ENCODE measurements at places on chromosomes 1 and 21.
A peak's percentile ranks its signal among the peaks of the same experiment; 100 is the strongest.

DNA sequence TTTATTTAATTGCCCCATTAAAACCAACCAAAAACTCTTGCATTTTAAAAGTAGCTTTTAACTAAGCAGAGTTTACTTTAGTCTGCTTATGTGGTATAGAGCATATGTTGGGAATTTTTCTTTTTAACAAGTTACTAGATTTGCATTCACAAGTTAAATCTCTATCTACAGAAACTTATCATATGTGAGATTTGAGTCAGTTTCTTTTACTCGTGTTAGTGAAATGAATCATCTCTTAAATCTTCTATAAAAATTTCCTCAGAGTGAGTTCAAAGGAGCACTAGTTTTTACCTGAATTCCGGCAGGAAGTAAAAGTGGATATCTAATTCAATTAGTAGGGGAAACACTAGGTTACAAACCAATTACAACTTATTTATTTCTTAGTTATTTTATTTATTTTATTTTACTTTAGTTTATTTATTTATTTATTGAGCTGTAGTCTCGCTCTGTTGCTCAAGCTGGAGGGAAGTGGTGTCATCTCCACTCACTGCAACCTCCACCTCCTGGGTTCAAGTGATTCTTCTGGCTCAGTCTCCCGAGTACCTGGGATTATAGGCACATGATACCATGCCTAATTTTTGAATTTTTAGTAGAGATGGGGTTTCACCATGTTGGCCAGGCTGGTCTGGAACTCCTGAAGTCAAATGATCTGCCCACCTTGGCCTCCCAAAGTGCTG lies 1609.6 kb upstream of the B3GALT2 start:
- DNase-seq: no peak

DNA sequence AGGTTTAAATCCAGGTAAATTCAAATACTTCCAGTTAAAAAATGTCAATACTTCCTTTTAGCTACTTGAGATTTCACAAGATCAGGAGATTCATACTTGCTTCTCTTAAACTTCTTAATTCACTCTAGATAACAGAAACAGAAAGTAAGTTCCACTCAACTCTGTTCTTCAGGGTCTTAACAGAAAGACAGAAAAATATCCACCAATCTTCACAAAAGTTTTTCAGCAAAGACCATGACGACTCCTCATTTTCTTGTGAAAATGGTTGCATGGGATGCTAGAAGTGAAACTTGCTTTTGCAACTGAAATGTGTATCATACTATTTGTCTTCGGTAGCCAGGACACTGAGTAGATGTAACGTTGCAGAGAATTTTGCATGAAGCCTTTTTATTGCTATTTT lies 12.3 kb upstream of the LRRC8C start:
- DNase-seq: no peak

GRCh38 chr1:944341-945325 lies 14.4 kb downstream of the NOC2L start:
- DNase-seq: no peak

- peak; percentile 88 for DNase-seq
These were observed 2.7 kb downstream of the SH2D2A start for GRCh38 chr1:156813750-156814570.

DNA sequence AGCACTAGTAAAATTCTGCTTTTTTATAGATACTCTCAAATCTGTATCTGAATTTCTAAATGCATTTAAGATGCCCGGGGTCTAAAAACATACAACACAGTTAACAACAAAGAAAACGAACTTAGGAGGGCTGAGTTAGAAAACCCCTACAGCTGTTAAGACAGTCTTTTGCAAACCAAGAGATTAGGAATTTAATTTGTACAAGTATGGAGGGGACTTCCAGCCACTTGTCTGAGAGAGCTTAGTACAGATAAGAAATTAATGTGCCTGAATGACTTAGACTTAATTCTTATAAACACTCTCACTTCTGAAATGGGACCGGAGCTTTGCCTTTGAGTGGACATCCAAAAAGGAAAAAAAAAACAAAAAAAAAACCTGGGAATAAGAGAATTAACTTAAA lies 61.6 kb downstream of the SMYD3 start:
- no peak for DNase-seq

GRCh38 chr1:230031131-230031530 lies 35.9 kb upstream of the GALNT2 start:
- no peak for DNase-seq

DNA sequence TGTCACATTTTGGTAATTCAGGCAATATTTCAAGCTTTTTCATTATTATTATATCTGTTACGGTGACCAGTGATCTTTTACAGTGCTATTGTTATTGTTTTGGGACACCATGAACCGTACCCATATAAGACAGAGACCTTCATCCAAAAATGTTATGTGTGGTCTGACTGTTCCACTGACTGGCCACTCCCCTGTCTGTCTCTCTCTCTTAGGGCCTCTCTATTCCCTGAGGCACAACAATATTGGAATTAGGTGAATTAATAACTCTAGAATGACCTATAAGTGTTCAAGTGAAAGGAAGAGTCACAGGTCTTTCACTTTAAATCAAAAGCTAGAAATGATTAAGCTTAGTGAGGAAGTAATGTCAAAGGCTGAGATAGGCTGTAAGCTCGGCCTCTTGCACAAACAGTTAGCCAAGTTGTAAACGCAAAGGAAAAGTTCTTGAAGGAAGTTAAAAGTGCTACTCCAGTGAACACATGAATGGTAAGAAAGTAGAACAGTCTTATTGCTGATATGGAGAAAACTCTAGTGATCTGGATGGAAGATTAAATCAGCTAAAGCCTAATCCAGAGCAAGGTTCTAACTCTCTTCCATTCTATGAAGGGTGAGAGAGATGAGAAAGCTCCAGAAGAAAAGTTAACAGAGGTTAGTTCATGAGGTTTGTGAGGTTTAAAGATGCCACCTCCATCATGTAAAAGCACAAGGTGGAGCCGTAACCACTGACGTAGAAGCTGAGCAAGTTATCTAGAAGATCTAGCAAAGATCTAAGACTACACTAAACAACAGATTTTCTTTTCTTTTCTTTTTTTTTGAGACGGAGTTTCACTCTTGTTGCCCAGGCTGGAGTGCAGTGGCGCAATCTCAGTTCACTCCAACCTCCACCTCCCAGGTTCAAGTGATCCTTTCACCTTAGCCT lies 19.7 kb upstream of the DIPK1A start:
- peak; percentile 91 for DNase-seq

GRCh38 chr1:32651461-32652073 lies 559 bp downstream of the RBBP4 start:
- no peak for DNase-seq

DNA sequence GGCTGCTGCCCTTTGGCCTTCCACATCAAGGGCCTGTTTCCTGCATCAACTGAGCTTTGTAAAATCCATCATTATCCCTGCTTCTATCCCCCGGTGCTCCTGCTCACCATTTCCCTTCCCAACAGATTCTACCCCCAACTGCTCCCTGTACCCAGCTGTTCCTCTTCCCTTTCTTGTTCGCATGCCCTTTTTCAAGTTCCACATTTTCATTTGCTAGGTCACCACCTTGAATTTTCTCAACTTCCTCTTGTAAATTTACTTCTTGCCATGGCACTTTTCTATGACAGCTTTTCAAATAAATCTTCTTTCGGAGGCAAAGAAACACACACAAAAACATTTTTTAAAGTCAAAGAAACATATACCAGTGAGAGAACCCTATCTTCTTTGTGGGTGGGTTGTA lies 330.5 kb upstream of the ADGRL2 start:
- no peak for DNase-seq

DNA sequence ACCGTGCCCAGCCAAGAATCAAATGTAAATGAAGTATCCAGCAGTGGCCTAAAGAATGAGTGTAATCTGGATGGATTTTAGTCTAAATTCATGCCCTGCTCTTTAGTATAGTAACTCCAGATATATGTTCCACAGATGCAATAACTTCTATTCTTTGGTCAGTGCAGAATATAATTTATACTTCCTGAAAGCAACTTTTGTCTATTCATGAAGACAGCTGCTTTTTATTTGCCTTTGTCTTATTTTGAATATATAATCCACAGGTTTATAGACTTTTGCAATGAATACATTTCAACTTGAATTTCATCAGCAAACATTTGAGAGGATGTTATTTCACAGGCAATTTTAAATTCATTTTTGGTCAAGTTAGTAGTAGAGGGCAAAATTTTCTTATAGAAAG lies 54.4 kb downstream of the CDC42BPA start:
- no peak for DNase-seq

DNA sequence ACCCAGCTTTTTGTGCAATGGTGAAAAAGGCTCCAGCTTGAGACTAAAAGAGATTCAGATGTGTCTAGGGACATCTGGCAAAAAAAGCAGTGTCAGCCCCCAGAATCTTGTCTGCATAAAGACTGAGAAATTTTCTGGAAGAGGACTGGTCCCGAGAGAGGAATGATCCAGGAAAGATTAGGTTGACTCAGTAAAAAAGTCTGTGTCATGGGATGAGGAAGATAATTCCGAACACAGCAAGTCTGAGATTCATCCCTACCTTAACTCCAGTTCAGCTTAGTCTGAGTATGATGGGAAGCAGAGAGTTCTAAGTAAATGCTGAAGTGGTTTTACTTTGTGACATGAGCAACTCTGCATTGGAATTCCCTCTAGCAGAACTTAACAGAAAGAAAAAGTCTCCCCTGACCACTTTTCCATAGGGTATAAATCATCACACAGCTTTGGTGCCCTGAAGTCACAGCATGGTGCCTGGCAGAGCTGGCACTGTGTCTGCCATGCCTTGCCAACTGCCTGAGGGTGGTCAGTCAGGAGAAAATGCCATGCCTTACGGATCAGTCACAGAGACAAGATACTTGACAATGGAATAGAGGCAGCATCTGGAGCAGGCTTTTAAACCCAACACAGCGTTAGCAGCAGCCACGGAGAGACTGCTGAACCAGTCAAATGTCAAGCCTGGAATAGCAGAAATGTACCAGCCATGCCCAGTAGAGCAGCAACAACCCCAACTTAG lies 153.4 kb downstream of the ZC3H11B start:
- DNase-seq: no peak

DNA sequence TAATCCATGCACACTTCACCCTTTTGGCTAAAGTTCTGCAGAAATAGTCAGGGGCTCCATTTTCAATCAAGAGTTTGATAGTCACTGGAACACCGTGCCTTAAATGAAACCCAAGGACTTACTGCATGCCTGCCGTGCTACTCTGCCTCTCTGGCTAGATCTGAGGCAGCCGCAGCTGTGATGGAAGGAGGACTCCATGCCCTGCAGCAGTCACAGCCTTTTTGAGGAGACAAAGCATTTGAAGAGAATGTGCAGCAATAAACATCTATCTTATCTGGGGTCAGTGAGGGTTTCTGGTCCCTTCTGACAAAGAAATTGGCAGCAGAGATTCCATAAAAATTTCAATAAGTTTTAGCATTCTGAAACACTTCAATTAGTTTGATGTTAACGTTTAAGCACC lies 78.0 kb downstream of the BCAR3 start:
- DNase-seq: no peak

DNA sequence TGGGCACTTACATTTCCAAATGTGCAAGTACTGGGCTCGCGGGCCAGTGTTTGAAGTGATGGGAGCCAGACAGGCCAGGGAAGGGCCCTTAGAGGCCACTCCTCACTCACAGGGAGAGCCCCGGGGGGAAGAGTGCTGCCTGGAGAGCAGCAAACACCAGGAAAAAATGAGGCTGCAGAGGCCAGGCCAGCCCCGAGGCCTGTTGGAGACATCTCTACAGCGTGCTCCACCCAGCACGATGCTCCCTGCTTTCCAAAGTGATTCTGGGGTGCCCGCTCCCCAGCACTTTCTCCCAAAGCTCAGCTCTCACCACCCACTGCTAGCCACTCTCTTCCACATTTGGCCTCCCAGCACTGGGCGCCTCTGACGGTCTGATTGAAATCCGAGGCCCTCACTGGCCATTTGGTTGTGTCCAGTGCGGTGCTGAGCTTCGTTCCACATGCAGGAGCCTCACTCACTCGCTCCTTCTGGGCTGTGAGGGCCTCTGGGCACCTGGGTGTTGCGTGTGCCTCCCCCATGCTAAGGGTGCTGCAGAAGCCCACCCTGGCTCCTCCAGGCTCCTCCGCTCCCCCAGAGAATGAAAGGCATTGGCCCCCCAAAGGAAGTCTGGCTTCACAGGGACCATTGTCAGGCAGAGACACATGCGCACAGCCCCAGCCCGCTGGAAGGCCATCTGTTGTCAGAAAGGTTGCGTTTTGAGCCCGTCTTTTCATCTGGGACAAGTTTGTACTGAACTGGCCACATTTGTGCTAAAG lies 385.4 kb upstream of the VAMP3 start:
- DNase-seq: no peak

DNA sequence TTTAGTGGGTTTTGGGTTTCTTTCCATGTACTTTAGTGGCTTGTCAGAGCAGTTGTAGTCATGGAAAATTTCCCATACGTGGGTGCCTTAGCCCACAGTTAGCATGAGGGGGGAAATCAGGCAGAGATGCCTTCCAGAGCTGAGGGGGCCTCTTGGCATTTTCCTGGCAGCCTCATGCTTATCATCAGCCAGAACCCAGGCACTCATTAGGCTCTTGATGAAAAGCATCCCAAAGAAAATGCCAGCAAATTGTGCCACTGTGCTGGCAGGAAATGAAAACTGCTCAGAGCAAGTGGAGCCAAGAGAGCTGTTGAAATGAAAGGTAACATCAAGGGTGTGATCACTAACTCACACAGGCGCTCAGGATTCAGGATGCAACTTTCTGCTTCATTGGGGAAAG lies 128.0 kb downstream of the TNNI3K start:
- no peak for DNase-seq

- no peak for DNase-seq
These were observed 12.7 kb downstream of the CD58 start for GRCh38 chr1:116558140-116558549.

DNA sequence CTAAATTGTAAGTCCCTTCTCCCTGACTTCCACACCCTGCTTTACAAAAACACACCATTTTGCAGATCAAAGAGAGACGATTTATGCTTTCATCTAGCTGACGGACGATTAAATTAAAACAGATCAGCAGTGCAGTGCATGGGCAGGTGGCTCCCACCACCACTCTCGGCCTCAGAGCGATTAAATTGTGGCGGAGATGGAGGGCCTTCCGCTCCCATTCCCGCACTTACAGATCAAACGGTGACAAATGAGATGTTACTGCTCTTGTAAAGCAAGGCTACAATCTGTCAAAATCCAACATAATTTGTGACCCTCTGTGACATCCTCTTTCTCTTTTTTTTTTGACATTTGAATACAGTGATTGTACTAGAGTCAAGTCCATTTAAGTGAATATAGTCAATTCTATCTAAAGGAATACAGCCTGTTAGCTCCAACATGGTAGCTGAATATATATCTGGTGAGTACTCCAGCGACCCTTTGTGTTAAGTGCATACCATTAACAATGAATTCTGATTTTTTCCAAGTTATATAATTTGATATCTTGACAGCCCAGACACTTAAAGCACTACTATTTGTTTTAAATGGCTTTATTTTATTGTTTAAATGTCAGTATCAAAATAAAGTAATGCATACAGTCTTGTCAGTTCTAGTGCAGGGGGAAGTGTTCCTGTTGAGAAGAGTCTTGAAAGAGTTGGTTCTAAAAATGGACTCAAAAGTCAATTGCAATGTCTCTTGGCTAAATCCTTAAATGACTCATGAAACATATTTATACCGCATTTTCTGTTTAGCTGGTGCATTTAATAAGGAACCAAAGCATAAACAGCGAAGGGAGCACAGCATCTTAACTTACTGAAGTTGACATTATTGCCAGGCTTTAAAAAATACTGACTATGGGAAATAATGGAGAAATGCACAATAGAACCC lies 109.0 kb downstream of the ESRRG start:
- DNase-seq: no peak

All from natural killer cell (primary cell).